ENCODE measurements at places on chromosomes 13 and 19.
A peak's percentile ranks its signal among the peaks of the same experiment; 100 is the strongest.

DNA sequence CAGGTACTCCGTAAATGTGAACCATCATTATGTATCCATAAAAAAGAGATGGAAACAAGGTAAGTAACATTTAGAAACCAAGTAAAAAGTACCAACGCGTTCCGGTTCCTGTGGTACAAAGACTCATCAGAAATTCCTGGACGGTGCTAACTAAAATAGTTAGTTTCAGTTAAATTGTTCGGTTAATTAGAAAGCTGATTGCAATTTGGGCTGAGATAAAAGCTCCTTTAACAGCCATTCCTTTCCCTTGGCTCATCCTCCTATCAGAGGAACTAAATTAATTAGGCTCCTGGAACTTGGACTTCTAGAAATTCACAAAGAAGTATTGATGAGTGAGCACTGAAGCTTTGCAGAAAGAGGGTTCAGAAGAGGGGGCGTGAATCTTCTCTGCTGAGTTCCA, 63.5 kb downstream of the SOX1 start:
- H3K27me3 ChIP-seq = no peaks in the 10 kb centered on the region
- no peak overlapping the region for H3K4me3 ChIP-seq

DNA sequence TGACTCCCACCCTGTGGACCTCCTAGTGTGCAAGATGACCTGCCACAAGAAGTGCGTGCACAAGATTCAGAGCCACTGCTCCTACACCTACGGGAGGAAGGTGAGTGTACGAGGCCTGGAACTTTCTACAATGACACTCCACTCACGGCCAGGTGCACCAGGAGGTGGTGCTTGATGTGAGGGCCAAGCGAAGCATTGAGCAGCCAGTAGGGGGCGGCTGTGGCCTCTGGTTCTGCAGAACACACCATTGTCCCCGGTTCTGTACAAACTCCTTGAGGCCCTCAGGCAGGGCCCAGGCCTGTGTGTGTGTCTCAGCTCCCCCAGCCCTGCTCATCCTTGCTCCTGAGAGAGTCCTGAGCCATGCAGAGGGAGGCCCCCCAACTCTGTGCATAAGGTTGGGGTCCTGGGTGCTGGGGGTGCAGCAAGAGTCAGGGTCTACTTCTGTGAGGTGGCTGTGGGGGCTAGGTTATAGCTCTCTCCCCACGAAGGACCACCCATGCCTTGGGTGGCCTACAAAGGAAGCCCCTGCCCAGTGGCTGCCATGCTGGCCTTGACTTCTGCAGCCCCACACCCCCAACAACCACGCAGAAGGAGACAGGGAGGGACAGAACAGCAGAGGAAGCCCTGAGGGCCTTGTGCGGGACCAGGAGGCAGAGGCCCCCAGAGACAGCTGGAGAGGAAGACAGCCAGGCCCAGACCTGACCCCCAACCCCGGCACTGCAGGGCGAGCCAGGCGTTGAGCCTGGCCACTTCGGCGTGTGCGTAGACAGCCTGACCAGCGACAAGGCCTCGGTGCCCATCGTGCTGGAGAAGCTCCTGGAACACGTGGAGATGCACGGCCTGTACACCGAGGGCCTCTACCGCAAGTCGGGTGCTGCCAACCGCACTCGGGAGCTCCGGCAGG, 9.7 kb upstream of the USE1 start:
- no peak overlapping the region for H3K4me3 ChIP-seq
- no peak for DNase-seq
- peaks cover 93% of the 10 kb centered on the region for H3K36me3 ChIP-seq
- no peak overlapping the region for H3K27ac ChIP-seq
- H3K27me3 ChIP-seq = no peaks in the 10 kb centered on the region

- H3K4me3 ChIP-seq = no peak overlapping the region
- no peak overlapping the region for H3K27ac ChIP-seq
- no peaks in the 10 kb centered on the region for H3K36me3 ChIP-seq
- H3K4me1 ChIP-seq = no peaks in the 10 kb centered on the region
Measured at GRCh38 chr13:56558698-56559320, 581.9 kb upstream of the PRR20A start.

DNA sequence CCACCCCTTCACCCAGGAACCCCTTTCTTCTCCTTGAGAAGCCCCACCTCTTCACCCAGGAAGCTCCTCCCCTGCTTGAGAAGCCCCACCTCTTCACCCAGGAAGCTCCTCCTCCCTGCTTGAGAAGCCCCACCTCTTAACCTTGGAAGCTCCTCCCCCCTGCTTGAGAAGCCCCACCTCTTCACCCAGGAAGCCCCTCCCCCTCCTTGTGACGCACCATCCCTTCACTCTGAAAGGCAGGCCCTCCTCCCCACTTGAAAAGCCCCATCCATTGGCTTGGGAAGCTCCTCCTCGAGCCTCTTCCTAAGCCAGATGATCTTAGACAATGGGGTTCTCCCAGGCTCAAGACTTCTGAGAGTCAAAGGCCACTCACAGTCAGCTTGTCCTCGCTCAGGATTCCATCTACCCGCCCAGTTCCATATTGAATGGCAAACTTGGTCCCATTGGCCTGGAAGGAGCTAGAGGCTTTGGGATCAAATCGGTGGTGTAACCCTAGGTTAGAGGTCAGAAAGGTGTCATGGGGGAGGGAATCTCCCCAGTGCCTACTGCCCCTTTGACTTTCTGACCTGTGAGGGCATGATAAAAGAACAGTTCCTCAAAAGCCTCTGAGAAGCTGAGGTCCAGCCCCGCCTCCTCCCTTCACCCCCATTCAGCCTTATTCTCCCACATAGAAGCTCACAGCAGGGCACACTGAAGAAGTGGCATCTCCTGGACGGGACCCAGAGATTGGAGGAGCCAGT, 4.0 kb downstream of the NAPSA start:
- H3K4me3 ChIP-seq = no peak overlapping the region
- no peak for DNase-seq
- H3K27me3 ChIP-seq = no peaks in the 10 kb centered on the region
- H3K27ac ChIP-seq = no peak overlapping the region
- no peaks in the 10 kb centered on the region for H3K36me3 ChIP-seq

DNA sequence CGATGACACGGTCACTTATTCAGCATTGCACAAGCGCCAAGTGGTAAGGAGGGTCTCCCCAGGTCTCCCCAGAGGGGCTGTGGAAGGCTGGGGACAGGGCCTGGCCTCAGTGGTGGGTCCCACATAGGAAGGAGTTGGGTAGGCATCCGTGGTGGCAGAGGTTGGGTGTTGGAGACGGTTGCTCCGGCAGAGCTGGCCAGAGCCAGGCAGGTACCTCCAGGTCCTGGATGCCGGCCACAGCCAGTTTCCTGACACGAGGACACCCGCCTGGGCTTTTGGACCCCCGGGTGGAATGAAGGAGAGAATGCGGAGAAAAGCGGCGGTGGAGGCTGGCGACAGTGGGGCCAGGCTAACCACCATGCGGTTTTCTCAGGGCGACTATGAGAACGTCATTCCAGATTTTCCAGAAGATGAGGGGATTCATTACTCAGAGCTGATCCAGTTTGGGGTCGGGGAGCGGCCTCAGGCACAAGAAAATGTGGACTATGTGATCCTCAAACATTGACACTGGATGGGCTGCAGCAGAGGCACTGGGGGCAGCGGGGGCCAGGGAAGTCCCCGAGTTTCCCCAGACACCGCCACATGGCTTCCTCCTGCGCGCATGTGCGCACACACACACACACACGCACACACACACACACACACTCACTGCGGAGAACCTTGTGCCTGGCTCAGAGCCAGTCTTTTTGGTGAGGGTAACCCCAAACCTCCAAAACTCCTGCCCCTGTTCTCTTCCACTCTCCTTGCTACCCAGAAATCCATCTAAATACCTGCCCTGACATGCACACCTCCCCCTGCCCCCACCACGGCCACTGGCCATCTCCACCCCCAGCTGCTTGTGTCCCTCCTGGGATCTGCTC, 1.3 kb upstream of the FFAR1 start:
- DNase-seq = peak; percentile 70
- no peaks in the 10 kb centered on the region for H3K27me3 ChIP-seq
- H3K4me1 ChIP-seq = peaks cover 46% of the 10 kb centered on the region
- H3K36me3 ChIP-seq = no peaks in the 10 kb centered on the region

DNA sequence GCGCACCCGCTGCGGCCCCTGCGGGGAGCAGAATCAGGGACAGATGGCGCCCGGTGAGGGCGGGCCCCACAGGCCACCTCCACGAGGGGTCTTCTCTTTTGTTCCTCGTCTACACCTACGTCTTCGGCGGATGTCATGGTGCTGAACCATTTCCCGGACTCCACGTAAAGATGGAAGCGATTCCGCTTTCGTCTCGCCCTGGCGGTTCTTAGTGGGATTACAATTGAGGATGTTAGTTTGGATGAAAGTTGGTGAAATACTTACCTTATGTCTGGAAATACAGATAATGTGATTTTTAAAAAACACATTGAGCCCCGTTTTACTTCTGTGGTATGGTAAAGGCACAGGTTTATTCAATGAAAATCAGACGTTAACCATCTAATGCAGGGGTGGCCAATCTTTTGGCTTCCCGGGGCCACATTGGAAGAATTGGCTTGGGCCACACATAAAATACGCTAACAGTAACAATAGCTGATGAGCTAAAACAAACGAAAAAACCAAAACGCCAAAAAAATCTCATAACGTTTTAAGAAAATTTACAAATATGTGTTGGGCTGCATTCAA, 1.4 kb upstream of the ZMYM5 start:
- H3K4me1 ChIP-seq = peaks cover 27% of the 10 kb centered on the region
- H3K27me3 ChIP-seq = no peaks in the 10 kb centered on the region
- peak overlapping the region; percentile 95 for H3K4me3 ChIP-seq
- DNase-seq = peak; percentile 71
- H3K27ac ChIP-seq = peak overlapping the region; percentile 92

DNA sequence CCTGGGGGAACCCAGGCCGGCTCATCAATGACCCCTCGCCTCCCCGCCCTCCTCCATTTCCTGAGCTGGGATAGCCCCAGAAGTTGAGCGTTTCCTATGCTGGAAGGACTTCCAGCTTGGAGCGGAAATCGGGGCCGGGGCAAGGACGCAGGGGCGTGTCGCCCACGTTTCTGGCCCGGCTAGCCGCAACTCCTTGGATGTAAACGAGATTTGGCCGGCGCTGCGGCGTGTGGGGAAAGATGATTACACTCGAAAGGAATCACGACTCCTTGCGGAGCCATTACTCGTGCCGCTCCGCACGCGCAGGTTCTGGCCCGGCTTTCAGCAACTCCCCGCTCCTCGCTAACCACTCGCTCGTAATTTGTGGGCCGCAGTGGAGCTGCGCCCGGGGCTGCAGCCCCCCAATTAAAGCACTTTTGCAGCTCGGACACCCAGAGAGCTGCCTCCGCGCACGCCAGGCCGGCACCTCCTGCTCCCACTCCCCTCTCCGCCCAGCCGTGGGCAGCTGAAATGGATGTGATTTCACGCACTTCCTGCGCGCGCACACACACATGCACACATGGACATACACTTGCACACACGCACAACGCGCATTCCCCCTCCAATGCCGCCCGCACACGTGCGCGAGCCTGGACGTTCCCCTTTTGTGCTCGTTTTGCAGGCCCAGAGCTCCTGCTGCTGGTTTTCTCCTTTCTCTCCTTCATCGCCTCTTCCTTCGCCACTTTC, 15.7 kb downstream of the ZIC5 start:
- H3K27ac ChIP-seq = no peak overlapping the region
- H3K4me3 ChIP-seq = no peak overlapping the region
- no peak for DNase-seq
- peaks cover 67% of the 10 kb centered on the region for H3K27me3 ChIP-seq
- no peaks in the 10 kb centered on the region for H3K36me3 ChIP-seq
- peaks cover 5% of the 10 kb centered on the region for H3K4me1 ChIP-seq

All from CD14-positive monocyte (primary cell).